ENCODE measurements at places on chromosomes 5 and 9. TPM values are rescaled to one million over a fixed set of nuclear protein-coding genes. Genes with fewer than 3 reads are reported as not detected.

SLCO6A1 gene
- total RNA-seq, result not detected

NTRK2 gene
- total RNA-seq, result 3.8 TPM

DNA sequence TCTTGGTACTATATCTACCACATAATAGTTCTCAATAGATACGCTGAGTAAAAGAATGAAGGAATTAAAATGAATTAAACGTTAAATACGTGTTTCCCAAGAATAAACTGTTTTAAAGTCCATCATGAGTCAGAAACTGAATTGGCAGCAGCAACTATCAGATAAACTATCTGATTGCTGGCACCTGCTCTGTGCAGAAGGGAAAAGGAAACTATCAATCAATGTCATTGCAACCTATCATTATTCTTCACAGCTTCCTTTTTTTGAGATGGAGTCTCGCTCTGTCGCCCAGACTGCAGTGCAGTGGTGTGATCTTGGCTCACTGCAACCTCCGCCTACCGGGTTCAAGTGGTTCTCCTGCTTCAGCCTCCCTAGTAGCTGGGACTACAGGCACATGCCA lies 8.8 kb upstream of the WDR36 start:
- no peak for DNase-seq

DNA sequence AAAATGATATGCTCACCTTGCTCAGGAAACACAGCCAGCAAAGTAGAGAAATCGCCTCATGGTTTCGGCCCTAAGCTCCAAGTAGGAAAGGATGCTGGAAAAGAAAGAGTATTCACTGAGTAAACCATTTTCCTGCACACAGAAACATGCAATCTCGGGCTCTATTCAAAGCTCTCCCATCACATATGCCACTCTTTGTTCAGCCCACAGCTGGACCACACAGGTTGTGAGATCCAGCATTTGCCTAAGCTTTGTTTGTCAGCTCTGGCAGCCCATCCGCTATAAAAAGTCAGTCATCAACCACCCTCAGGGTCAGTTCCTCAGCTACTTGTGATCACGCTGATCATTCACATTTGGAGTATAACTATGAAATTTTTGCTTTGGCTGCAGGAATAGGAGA lies 96.5 kb upstream of the SMARCA2 start:
- no peak for DNase-seq

Measured in left ventricle myocardium inferior (tissue), 1 donor.